ENCODE measurements at places on chromosomes 4 and X.

DNA sequence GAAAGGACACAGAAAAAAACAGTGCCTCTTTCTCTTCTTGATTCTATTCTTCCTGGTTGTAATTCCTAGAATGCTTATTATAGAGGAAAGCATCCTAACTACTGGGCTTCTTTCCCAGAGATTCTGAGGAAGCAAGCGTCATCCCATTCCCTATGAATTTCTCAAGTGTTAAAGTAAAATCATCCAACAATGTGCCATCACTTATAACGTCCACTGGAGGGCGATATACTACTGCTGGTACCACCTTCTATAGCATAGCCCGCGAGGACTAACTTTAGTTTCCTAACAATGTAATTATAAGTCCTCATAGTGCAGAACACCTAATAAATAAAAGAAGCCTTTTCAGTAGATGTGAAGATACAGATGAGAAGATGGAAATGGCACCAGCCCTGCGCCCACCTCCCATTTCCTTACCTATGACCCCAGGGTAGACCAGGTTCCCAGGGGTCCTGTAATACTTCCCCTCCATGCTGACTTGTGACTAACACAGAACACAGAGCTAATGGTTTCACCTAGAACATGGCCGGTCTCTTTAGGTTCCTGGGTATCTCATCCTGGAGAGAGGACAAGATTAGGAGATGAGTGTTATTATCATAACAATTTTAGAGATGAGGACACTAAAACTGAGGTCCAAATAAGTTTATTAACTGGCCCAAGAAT, 4.2 kb downstream of the CENPVL3 start:
- DNase-seq = no peak

GRCh38 chrX:26922278-26922677, 540.9 kb downstream of the PPP4R3C start:
- no peak for DNase-seq

DNA sequence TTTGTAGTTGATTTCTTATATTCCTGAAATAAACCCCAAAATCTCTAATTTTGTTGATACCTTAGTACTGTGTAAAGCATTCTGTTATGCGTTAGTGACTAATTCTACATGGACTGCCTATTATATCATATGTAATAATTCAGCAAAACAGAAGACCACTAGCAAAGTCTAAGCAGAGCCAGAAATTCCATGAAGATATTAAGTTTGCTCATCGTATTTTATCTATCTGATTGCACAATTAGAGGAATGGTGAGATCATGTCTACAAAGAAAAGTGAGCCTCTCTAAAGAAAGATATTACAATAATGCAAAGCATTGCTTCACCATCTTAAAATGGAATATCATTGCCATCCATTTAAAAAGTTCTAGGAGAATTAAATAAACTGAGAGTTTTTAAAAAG, 374.6 kb upstream of the SLC7A11 start:
- DNase-seq = no peak

DNA sequence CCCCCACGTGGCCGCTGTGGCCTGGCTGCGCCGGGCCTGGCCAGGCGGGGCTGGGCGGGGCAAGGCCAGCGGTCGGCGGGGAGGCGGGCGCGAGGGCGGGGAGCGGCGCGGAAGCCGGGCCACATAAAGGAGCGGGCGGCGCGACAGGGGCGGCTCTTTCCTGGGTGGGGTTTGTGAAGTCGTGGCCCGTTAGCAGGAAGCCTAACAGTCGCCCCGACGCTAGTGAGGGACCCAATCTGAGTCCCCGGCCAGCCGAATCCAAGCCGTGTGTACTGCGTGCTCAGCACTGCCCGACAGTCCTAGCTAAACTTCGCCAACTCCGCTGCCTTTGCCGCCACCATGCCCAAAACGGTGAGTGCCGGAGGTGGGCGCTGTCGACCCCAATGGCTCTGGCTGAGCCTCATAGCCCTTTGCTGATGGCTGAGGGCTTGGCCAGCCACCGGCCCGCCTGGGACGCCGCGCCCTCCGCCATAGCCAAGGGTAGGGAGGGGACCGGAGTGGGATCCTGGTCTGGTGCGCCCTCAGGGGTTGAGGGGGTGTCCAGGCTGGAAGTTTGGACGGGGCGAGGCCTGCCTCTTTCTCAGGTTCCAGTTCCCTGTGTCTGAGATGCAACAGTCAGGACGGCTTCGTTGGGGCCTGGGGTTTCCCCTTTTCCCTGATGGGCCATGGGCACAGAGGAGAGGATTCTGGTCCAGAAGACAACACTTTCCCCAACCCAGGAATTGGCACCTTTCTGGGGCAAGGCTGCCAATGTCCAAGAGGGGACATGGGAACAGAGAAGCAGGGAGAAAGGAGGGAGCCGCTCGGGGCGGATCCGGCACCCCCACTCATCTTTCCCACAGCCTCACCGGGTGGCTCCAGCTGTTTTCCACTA, at the start of gene MSN:
Gene MSN (plus strand): TSS at position 152 of the 874 bp plus-strand sequence. CDS start 188 bp downstream, at position 340.
- DNase-seq = peak; percentile 37

DNA sequence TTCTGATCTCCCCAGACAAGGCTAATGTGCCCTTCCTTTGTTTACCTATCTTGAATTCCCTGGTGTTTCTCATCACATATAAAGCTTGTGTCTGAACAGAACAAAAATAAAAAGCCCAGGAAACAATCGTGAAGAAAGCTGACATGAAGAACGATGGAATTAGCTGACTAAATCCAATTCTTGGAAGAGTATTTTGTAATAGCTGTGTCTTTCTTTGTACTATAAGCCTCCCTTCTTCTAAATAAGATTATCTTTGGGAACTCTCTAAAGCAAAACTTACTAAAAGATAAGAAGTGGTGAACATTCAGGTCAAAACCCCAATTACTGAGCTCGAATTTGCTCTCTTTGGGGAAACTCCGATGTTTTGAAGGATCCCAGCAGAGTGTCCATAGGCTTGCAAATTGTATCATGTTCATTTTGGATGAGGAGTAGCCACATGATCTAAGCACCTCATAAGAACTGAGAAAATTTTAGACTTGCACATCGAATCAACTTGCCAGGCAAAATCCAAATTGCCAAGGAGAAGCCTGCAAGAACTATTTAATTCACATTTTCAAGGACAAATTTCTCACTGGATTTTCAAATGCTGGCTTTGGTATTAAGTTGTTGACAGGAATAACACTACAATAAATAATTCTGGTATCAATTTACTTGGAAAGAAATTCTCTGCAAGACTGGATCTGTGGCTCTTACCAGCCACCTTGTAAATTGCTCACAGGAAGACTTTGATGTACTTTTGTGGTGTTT, 106.2 kb downstream of the LNX1 start:
- no peak for DNase-seq

DNA sequence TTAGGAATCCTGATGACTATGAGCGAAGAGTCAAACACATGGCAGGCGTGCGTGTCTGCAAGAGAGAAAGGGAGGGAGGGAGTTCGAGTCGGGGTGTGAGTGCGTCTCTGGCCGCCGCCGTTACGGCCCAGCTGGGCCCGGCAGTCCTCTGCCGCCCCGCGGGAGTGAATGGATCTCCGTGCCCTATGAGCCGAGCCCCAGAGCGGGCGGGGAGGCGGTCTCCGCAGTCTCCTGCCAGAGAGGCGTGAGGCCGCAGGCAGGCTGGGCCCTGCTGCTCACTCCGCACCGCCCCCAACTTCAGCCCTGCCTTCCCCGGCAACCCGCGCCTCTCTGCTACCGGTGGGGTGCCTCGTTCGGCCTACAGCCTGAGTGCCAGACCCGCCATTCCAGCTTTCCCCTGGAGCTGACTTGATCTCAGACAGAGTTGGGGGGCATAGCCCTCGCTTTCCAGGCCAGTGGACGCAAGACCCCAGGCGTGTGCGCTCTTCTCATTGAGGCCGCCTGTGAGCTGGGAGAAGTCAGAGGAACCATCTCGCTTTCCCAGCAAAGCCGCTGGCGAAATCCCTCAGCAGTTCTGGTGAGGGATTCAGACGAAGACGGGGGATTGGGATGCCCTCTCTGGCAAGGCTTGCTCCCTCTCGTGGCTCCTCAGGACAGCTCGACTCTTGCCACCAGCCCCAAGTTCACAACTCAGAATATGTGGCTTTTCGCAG, 1.4 kb downstream of the SLC16A2 start:
- peak; percentile 28 for DNase-seq

- DNase-seq = no peak
Measured at GRCh38 chr4:126230269-126230668, 915.5 kb downstream of the FAT4 start.

- no peak for DNase-seq
Measured at GRCh38 chrX:152155766-152156310, 17.5 kb upstream of the MAGEA10 start.

- DNase-seq = peak; percentile 20
Measured at GRCh38 chrX:47264483-47265173, 31.8 kb downstream of the USP11 start.

- no peak for DNase-seq
Measured at GRCh38 chrX:118660085-118660484, 67.3 kb upstream of the IL13RA1 start.

DNA sequence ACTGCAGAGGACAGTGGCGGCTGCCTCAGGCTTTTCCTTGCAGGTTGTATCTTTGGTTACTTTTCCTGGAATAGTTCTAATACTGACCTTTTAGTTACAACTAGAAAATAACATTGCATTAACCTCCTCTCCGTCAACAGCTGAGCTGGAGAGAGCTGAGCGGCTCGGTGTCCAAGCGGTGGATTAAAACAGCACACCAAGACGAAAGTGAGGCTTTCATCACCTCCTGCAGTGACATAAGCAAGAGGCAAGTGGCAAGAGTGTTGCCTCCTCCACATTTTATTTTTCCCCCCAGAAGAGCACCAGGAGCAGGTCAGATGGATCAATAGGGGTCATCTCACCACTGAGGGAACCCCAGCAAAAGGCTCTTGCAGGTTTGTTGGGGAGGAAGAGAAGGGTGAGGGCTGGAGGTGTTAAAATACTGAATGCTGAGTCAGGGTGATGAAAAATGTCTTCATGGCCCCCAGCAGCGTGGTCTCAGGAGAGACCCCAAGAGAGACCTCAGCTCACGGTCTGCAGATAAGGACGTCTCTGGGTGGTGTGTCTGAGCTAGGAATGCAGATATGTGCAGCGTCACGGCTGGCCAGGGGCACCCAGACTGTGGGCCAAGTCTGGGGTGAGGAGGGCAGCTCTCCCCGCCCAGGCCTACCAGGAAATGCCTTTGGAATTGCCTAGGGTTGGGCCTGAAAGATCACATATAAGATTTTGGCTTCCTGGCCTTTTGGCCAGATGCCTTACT, 50.3 kb downstream of the CASP3 start:
- DNase-seq = no peak

DNA sequence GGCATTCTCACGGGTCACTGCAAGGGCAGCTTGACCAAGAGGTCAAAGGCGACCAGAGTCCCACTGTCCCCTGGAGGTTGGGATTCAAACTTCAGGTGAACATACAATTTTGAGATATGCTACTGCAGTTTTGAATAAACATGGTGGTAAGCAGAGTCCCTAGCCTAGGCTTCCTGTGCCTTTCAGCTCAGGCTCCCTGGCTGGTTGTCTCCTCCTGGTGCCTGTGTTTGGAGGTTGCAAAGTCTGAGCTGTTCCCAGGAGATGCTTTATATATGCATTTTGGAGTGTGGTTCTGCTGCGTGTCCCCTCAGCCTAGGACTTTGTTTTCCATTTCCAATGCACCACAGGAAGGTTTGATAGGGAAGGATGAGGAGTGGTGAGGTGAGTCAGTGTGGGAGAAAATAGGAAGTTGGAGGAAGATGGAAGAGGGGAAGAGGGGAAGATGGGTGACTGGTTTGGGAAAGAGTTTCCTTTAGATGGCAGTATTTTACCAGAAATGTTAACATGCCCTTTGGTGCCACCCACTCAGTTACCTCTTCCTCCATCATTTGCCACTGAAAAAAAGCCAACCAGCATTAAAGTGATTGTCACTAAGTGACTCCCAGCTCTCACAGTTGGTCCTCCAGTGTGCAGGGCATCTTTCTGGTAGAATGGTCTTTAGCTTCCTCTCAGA, 211.7 kb upstream of the AGTR2 start:
- no peak for DNase-seq

- DNase-seq = no peak
Measured at GRCh38 chr4:40086421-40086820, 29.8 kb downstream of the N4BP2 start.

- DNase-seq = no peak
Measured at GRCh38 chrX:149760965-149761364, 12.9 kb upstream of the HSFX1 start.

DNA sequence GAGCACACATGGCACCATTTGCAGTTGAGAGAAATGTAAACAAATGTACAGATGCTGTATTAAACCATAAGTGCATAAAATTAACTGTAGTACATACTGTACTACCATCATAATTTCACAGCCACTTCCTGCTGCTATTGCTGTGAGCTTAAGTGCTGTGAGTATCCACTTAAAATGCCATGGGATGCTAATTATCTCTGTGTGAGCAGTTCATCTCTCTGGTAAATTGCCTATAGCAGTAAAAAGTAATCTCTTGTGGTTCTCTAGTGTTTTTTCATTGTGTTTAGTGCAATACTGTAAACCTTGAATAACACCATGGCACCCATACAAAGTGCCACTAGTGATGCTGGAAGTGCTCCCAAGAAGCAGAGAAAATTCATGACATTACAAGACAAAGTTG, 9.9 kb upstream of the SCOC start:
- DNase-seq = no peak

GRCh38 chr4:158610790-158611189, 60.9 kb downstream of the C4orf46 start:
- no peak for DNase-seq

GRCh38 chr4:108255203-108255747, 86.5 kb upstream of the LEF1 start:
- DNase-seq = no peak

DNA sequence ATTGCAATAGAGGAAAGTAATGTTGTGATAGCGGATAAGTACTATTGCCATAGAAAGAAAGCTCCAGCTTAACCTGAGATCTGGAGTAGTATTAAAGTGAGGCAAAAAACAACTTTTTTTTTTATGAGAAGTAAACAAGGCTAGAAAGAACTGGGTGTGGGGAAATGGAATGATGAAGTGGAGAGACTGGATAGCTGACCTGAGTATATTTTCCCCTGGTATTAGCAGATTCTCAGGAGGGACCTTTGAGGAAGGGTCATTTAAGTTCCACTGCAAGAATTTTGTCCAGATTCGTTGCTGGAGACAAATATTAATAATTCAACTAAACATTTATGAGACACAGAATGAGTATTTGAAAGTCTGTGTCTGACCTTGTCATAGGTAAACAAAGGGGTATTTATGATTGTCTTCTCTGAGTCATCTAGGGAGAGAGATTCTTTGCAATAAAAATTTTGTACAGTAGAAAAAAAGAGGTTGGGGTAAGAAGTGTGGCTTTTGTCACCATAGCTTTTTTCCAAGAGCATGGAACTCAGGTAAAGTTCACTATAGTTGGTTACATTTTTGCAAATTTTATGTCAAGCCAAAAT, 2095.9 kb downstream of the ARAP2 start:
- DNase-seq = no peak

GRCh38 chr4:113761620-113762185, at the start of gene CAMK2D:
Gene CAMK2D (minus strand): TSS chr4:113761738. CDS start chr4:113761068, 670 bp downstream.
- peak; percentile 28 for DNase-seq

DNA sequence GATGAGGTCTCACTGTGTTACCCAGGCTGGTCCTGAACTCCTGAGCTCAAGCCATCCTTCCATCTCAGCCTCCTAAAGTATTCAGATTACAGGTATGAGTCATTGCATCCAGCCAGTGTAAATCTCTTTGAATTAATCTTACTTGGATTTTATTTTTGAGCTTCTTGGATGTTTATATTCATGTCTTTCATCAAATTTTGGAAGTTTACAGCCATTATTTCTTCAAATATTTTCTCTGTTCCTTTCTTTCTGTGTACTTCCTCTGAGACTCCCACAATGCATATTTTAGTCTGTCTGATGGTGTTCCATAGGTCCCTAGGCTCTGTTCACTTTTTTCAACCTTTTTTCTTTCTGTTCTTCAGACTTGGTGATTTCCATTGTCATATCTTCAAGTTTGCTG, 34.9 kb downstream of the ZCCHC13 start:
- no peak for DNase-seq
